Brain microvascular endothelial cell (primary cell): ENCODE measurements at places on chromosomes 1 and 21.

- peak; percentile 27 for DNase-seq
These were observed 64.6 kb downstream of the UBIAD1 start for GRCh38 chr1:11337580-11338073.

GRCh38 chr1:81505831-81506230 is 294.9 kb upstream of the ADGRL2 start:
- DNase-seq = no peak

DNA sequence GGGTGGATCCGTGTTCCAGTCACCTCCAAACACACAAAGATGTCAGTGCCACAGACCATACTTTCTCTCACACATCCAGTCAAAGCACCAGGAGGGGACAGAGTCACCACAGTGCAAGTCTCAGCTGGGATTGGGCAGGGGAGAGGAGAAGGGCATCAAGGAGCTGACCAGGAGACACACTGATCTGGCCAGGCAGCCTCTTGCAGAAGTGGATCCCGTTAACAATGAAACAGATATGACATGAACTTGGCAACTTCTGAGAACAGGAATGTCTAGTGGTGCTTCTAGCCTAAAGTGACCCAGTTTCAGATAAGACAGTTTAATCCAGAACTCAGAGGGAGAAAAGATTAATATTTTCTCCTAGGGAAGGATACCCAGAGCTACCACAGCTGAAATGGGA is 71.0 kb downstream of the HIVEP3 start:
- no peak for DNase-seq

DNA sequence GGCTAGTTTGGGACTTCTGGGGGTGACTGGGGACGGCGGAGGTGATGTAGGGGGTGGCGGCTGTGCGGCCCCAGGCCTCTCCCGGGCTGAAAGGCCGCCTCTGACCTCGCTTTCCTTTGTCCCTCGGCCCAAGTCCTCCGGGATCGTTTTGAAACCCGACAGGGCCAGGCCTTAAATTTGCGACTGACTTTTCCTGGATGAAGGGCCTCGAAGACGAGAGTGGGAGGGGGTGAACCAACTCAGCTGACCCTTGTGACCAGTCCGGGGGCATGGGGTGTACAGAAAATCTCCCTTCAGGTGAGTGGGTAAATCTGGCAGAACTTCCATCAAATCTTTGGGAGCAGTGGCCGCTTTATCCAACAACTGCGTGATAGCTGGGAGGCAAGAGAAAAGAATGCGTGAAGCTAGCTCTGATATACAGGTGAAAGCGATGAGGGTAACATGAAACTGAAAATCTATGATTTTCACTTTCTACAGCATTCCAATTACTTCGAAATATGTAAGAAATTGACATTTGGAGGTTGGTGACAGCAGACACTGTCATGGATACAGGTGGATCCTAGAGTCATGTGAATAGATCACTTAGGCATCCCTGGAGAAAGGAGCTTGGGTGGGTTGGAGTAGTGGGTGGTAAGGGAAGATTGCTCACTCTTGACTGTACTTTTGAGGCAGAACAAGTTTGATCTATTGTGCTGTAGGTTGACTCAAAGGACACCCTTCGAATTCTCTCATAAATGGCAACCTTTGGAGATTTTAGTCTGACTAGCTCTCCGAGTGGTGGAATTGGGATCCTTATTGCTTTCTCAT is 885 bp downstream of the AHCYL1 start:
- DNase-seq = no peak

GRCh38 chr1:208135354-208135753 is 108.8 kb downstream of the PLXNA2 start:
- no peak for DNase-seq

DNA sequence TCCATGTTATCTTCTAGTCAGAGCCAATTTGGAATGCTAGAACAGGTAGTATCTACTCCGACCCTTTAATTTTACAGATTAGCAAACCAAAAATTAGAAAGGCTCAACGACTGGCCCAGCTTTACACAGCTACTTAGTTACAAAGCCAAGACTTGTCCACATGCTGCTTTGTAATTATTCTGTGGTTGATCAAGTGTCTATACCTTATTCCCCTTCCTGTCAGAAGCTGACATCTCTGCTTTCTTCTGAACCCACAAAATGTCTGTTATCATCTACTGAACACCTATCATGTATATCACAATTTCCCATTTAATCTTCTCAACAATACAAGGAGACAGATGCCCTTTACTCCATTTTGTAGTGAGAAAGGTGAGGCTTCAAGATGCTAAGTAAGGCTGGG is 15.6 kb downstream of the TGFBR3 start:
- DNase-seq = no peak

DNA sequence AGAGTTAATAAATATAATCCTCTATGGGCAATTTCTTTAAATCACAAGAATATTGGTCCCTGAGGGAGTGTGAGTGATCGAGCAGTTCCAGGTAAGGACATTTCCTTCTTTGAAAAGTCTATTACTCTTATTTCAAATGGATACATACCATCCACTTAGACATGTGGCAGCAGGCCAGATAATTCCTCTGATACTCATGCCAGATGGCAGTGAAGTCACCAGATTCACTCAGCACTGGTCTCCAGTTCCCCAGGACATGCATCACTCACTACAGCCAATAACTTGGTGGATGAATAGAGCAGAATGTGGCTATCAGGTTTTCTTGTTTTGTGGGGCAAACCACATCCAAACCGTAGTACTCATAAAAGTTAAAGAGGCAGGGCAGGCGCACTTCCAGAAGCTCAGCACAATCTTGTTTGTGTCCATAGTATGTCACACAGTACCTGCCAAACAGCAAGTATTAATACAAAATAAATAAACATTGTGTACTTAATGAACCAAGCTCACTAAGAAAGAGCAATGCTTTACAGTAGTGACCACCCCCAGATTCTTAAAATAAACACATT is 74.2 kb upstream of the CD53 start:
- no peak for DNase-seq

- DNase-seq = no peak
These were observed 11.3 kb upstream of the FRRS1 start for GRCh38 chr1:99777752-99778151.

GRCh38 chr1:11521582-11522399 is 42.8 kb downstream of the DISP3 start:
- no peak for DNase-seq

DNA sequence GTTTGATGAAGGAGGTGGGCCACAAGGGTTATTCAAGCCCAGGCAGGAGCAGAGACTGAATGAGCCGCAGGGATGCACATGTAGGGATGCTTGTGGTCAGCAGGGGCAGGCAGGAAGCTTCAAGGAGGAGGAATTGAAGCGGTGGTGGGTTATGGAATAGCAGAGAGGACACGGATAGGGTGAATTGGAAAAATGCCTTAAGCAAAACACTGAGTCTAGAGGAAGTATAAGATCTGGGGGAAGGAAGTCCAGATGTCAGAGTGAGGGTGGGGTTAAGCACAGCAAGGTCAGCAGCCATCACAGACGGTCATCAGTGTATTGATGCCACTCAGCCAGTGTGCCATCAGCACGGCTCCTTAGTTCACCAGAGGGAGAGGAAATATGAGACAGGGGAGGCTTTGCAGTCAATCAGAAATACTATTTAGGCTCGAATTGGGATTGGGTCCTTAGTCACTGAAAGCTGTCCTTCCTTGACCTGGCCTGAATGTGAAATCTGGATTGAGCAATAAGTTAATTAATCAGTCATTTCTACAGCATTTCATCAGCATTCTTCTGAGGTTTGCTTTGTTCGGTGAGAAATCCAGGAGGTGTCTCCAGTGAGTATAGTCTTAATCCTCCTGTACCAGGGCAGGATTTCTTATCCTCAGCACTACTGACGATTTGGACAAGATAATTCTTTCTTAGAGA is 6.0 kb upstream of the LCE1F start:
- DNase-seq = no peak

DNA sequence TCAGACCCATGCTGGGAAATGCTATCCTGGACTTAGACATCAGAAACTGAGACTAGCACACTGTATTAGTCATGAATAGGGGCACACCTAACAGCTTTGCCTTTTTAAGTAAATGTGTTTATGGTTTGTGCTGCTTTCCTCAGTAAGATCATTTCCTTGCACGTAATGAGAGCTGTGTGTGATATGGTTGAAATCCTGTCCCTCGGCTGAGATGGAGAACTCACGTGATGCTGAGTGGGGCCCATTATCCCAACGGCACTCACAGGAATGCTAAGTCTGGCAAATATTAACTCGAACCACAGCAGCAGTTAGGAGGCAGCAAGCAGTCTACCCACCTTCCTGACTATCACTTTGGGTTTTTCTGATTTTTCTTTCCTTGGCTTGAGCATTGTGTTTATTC is 38.2 kb downstream of the BCL9 start:
- no peak for DNase-seq

- no peak for DNase-seq
These were observed 14.8 kb downstream of the AVPR1B start for GRCh38 chr1:206102292-206102936.

- no peak for DNase-seq
These were observed 43.2 kb downstream of the SLC44A3 start for GRCh38 chr1:94863297-94863911.

GRCh38 chr1:95701450-95702173 is 467.6 kb downstream of the RWDD3 start:
- DNase-seq = no peak

- no peak for DNase-seq
These were observed 19.4 kb downstream of the DFFB start for GRCh38 chr1:3876716-3877115.

- DNase-seq = no peak
These were observed 15.6 kb upstream of the TTLL10 start for GRCh38 chr1:1157914-1158710.

GRCh38 chr1:31739346-31739745 is 24.8 kb downstream of the ADGRB2 start:
- no peak for DNase-seq

GRCh38 chr1:39488793-39489566 is 2.5 kb upstream of the BMP8A start:
- DNase-seq = no peak

- no peak for DNase-seq
These were observed 234.9 kb upstream of the VAMP3 start for GRCh38 chr1:7535934-7536878.

DNA sequence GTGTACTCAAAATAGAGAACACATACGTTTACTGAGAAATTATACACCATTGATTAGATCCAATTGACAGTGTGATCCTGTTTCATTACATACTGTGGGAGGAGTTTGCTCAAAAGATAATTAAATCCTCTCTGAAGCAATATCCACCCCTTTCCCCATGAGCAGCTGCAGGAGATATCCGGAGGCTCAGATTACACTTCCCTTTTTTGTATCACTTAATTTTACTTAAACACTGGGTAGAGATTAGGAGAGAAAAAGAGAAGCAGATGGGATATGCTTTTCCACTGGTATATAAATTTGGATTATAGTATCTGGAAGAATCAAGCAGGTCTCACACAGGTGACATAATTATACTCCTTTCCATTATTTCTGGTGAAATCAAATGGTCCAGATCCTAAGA is 333.3 kb upstream of the ZRANB2 start:
- DNase-seq = no peak

DNA sequence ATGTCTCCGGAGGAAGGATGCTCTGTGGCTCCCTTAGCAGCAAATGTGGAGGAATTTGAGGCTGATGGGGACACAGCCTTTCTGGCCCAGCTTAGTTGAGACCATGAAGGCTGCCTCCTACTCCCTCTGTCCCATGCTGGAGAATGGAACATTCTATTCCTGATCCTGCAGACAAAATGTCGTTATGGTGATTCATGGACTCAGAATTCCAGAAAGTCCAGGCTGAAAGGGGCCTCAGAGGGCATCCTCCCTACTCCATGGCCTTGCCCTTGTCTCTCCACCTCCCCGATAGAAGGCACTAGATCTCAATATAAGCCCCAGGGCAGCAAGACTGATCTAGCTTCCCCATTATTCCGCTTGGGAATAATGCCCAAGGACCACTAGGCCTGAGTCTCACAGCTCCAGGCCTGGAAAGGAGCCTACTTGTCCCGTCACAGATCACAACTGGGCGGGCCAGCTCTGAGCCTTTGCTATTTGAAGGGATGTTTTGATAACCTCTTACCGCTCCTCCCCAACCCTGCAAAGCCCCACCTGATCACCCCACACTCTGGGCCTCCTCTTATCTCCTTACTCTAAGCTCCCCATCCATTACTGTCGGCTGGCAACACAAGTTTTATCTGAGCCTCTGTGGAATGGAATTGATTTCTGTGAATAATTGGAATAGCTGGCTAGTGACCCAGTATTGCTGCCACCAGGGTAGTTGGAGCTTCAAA is 52.8 kb upstream of the TRABD2B start:
- DNase-seq = no peak

GRCh38 chr1:93715529-93716126 is 34.0 kb upstream of the BCAR3 start:
- DNase-seq = no peak

GRCh38 chr1:2379733-2380404 is 11.5 kb downstream of the MORN1 start:
- no peak for DNase-seq

DNA sequence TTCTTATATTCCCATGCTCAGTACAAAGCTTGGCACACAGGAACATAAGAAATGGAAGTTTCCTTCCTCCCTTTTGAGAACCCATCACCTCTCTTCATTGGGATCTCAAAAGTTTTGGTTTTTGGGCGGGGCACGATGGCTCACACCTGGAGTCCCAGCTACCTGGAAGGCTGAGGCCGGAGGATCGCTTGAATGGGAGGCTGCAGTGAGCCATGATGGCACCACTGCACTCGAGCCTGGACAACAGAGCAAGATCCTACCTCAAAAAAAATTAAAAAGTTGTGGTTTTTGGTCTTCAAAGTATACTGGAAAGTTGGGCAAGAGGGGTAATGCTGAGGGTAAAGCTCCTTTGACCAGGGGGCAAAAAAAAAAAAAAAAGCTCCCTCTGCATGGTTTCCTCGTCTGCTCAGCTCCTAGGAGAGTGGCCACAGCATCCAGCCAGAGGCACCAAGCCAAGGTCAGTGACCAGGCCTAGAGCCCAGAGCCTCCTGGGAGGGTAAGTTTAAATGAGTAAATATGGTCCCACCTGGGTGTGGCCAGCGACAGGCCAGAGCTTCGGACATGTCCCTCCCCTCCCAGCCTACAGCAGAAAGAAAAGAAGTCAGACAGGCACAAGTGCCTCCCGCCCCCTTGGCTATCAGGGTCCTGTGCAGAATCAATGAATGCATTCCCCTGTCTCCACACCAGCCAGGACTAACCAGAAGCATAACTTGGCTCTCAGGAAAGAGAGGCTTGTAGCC is 5.0 kb downstream of the MEF2D start:
- no peak for DNase-seq

- DNase-seq = peak; percentile 60
These were observed 40.5 kb upstream of the RALGPS2 start for GRCh38 chr1:178684542-178685000.
